ENCODE measurements at places on chromosomes 16 and 17.

- DNase-seq: no peak
- H3K4me3 ChIP-seq: no peak overlapping the region
- H3K27me3 ChIP-seq: no peaks in the 10 kb centered on the region
- H3K4me1 ChIP-seq: peaks cover 48% of the 10 kb centered on the region
- no peak overlapping the region for H3K27ac ChIP-seq
Measured at GRCh38 chr17:80795754-80796153, 195.9 kb upstream of the CHMP6 start.

- peaks cover 20% of the 10 kb centered on the region for H3K36me3 ChIP-seq
- H3K27me3 ChIP-seq: no peaks in the 10 kb centered on the region
- peaks cover 60% of the 10 kb centered on the region for H3K4me1 ChIP-seq
- H3K27ac ChIP-seq: peak overlapping the region; percentile 89
- peak; percentile 33 for DNase-seq
- H3K4me3 ChIP-seq: peak overlapping the region; percentile 92
Measured at GRCh38 chr17:47942096-47942510, 732 bp downstream of the PNPO start.

GRCh38 chr17:63993368-63993985 lies 4.7 kb upstream of the PRR29 start:
- peak; percentile 38 for DNase-seq
- no peak overlapping the region for H3K4me3 ChIP-seq
- H3K4me1 ChIP-seq: peaks cover 72% of the 10 kb centered on the region
- peaks cover 74% of the 10 kb centered on the region for H3K27me3 ChIP-seq
- no peaks in the 10 kb centered on the region for H3K36me3 ChIP-seq

- peaks cover 15% of the 10 kb centered on the region for H3K36me3 ChIP-seq
- H3K4me3 ChIP-seq: no peak overlapping the region
- no peaks in the 10 kb centered on the region for H3K27me3 ChIP-seq
- peaks cover 25% of the 10 kb centered on the region for H3K4me1 ChIP-seq
Measured at GRCh38 chr16:2159175-2159838, 3.7 kb downstream of the TRAF7 start.

GRCh38 chr16:68843482-68844210 lies at the start of gene TANGO6:
TSS of gene TANGO6 (plus strand) at chr16:68843531. CDS start at chr16:68843618, 87 bp downstream.
- peak within 1 kb of the TSS; percentile 97 for H3K4me3 ChIP-seq
- peaks cover 38% of the 10 kb centered on the region for H3K4me1 ChIP-seq
- peak within 1 kb of the TSS; percentile 89 for H3K27ac ChIP-seq
- DNase-seq: peak; percentile 93
- no peaks in the 10 kb centered on the region for H3K27me3 ChIP-seq
- H3K36me3 ChIP-seq: peaks cover 5% of the 10 kb centered on the region

- H3K27me3 ChIP-seq: no peaks in the 10 kb centered on the region
- DNase-seq: no peak
- H3K27ac ChIP-seq: no peak overlapping the region
- H3K4me3 ChIP-seq: no peak overlapping the region
- no peaks in the 10 kb centered on the region for H3K4me1 ChIP-seq
Measured at GRCh38 chr17:33526717-33527116, 233.6 kb upstream of the ASIC2 start.

DNA sequence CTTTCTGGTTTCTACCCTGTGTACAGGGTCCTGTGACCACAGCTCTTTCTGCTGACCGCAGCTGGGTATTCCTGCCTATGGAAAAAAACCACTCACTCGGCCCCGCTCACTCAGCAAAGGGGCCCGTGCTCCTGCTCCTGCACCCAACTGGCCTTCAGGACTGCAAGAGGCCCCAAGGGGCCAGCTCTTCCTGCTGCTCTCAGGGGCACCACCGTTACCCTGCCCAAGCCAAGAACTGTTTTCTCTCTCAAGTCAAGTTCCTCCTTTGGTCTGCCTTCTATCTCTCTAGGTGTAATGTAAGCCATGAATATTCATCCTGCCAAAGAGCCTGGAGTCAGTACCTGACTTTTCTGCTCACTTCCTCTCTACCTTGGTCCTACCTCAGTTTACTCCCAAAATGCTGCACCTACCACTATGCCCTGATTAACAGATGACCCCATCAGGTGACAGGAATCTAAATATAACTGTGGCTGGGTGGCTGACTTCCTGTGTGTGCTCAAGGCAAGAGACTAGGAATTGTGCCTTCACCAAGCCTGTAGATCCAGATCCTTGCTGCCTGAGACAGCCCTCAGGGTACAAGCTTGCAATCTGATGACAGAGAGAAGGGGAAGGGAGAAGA lies 20.4 kb upstream of the SCIMP start:
- peaks cover 18% of the 10 kb centered on the region for H3K4me1 ChIP-seq
- peak overlapping the region; percentile 38 for H3K27ac ChIP-seq
- no peak overlapping the region for H3K4me3 ChIP-seq
- no peaks in the 10 kb centered on the region for H3K27me3 ChIP-seq
- peak; percentile 28 for DNase-seq

GRCh38 chr16:24070851-24071250 lies 185.3 kb upstream of the CACNG3 start:
- H3K36me3 ChIP-seq: no peaks in the 10 kb centered on the region
- no peaks in the 10 kb centered on the region for H3K27me3 ChIP-seq
- peak; percentile 32 for DNase-seq
- H3K27ac ChIP-seq: no peak overlapping the region
- H3K4me1 ChIP-seq: peaks cover 13% of the 10 kb centered on the region

- H3K36me3 ChIP-seq: no peaks in the 10 kb centered on the region
- no peak overlapping the region for H3K27ac ChIP-seq
- H3K27me3 ChIP-seq: peaks cover 18% of the 10 kb centered on the region
- no peak for DNase-seq
- no peaks in the 10 kb centered on the region for H3K4me1 ChIP-seq
Measured at GRCh38 chr16:57703416-57704010, 8.9 kb downstream of the DRC7 start.

DNA sequence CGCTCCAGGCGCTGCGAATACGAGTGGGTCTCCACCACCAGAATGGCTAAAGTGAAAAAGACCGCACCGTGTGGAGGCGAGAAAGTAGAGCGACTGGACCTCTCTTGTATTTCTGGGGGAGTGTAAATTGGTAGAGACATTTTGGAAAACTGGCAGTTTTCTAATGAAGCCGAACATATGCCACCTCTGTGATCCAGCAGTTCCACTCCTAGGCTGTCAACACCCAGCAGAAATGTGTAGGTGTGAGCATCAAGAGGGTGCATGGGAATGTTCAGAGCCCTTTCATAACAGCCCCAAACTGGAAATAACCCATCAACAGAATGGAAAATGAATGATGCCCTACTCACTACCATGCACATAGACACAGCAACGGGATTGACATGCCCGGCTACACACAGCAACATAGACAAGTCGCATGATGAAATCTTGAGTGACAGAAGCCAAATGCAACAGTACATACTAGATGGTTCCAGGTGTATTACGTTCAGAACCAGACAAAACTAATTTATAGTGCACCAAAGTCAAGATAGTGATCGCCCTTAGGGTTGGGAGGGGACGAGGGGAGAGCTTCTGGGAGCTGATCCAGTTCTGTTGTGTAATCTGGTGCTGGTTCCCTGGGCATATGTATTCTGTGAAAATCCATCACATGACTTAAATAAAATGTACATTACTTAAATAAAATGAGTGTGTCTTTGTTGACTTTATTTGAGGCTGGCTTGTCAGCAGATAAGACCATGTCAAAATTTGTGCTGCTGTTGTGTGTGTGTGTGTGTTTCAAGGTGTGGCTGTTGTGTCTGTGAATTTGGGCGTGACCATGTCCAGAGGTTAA lies 877 bp upstream of the BCL7C start:
- no peak for DNase-seq
- H3K27me3 ChIP-seq: no peaks in the 10 kb centered on the region
- peaks cover 54% of the 10 kb centered on the region for H3K4me1 ChIP-seq
- H3K27ac ChIP-seq: peak overlapping the region; percentile 87
- H3K4me3 ChIP-seq: peak overlapping the region; percentile 75

GRCh38 chr16:22763437-22764080 lies 50.4 kb upstream of the HS3ST2 start:
- H3K4me1 ChIP-seq: no peaks in the 10 kb centered on the region
- no peak overlapping the region for H3K4me3 ChIP-seq
- no peaks in the 10 kb centered on the region for H3K27me3 ChIP-seq
- DNase-seq: no peak

DNA sequence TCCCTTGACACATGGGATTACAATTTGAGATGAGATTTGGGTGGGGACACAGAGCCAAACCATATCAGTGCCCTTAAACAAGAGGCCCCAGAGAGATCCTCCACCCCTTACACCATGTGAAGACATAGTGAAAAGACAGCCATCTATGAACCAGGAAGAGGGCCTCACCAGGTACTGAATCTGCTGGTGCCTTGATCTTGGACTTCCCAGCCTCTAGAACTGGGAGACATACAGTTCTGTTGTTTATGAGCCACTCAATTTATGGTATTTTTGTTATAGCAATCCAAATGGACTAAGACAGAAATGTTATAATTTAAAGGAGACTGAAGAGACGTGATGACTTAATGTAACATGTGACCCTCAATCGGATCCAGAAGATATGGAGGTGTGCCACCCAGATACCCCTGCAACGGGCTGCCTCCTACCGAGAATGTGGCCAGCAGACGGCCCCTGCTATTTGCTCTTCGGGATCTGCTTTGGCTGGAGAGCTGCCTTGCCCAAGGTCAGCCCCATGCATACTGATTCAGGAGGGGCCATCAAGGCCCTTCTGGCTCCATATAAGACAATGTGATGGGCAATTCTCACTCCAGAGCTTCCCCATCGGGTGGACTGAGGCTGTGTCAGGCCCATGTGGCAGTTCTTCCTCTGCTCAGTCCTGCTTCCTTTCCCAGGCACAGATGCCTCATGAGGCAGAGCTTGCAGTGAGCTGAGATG lies 80.6 kb downstream of the NETO2 start:
- no peak overlapping the region for H3K27ac ChIP-seq
- no peaks in the 10 kb centered on the region for H3K36me3 ChIP-seq
- DNase-seq: no peak
- peaks cover under 1% of the 10 kb centered on the region for H3K4me1 ChIP-seq
- no peak overlapping the region for H3K4me3 ChIP-seq
- no peaks in the 10 kb centered on the region for H3K27me3 ChIP-seq

DNA sequence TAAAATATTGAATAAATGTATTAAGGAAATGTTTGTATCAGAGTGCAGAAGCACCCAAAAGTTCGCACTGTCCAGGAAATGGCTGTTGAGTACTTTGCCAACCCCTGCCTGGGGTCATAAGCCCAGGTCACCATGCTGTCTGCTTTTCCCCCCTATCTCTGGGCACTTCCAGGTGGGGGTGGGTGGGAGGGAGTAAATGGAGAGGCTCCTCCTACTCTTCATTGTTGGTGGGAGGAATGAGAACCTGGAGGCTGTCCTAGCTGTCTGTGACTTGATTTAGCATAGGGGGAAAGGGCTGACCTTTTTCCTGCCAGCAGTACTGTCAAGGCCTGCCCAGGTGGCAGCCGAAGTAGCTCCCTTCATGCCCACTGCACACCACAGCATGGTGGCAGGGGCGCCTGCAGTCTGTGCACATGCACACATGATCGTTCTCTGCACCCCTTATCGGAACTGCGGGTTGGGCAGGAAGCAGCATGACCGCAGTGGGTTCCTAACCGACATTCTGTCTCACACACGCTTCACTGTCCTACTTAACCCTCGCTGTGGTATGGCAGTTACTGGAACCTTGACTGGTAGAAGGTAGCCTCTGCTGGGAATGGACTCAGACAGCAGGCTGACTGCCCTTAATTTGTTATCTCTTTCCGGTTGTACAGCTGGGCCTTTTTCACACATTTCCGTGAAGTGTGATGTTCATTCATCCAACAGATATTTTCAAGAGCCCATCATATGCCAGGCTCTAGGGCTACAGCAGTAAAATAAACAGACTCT lies 41.5 kb downstream of the LDHD start:
- peaks cover 7% of the 10 kb centered on the region for H3K36me3 ChIP-seq
- peak overlapping the region; percentile 89 for H3K27ac ChIP-seq
- peaks cover 63% of the 10 kb centered on the region for H3K4me1 ChIP-seq
- DNase-seq: peak; percentile 88
- peak overlapping the region; percentile 39 for H3K4me3 ChIP-seq
- H3K27me3 ChIP-seq: no peaks in the 10 kb centered on the region

- no peak for DNase-seq
- no peak overlapping the region for H3K27ac ChIP-seq
Measured at GRCh38 chr16:90018297-90018651, 982 bp downstream of the DBNDD1 start.

GRCh38 chr16:1053121-1053521 lies 19.4 kb upstream of the SSTR5 start:
- no peaks in the 10 kb centered on the region for H3K4me1 ChIP-seq
- peaks cover 5% of the 10 kb centered on the region for H3K27me3 ChIP-seq
- H3K4me3 ChIP-seq: no peak overlapping the region
- H3K27ac ChIP-seq: no peak overlapping the region

GRCh38 chr16:67986949-67987348 lies 6.7 kb upstream of the DPEP3 start:
- H3K27ac ChIP-seq: no peak overlapping the region
- DNase-seq: no peak
- H3K4me3 ChIP-seq: no peak overlapping the region
- H3K27me3 ChIP-seq: no peaks in the 10 kb centered on the region
- no peaks in the 10 kb centered on the region for H3K36me3 ChIP-seq
- H3K4me1 ChIP-seq: peaks cover 27% of the 10 kb centered on the region

GRCh38 chr16:2458887-2459646 lies 842 bp upstream of the TEDC2 start:
- H3K27ac ChIP-seq: peak overlapping the region; percentile 88
- peaks cover 28% of the 10 kb centered on the region for H3K36me3 ChIP-seq
- DNase-seq: no peak
- H3K4me1 ChIP-seq: peaks cover 18% of the 10 kb centered on the region

- no peaks in the 10 kb centered on the region for H3K4me1 ChIP-seq
- H3K4me3 ChIP-seq: no peak overlapping the region
- DNase-seq: no peak
Measured at GRCh38 chr17:46733837-46734475, 84.5 kb downstream of the WNT3 start.

DNA sequence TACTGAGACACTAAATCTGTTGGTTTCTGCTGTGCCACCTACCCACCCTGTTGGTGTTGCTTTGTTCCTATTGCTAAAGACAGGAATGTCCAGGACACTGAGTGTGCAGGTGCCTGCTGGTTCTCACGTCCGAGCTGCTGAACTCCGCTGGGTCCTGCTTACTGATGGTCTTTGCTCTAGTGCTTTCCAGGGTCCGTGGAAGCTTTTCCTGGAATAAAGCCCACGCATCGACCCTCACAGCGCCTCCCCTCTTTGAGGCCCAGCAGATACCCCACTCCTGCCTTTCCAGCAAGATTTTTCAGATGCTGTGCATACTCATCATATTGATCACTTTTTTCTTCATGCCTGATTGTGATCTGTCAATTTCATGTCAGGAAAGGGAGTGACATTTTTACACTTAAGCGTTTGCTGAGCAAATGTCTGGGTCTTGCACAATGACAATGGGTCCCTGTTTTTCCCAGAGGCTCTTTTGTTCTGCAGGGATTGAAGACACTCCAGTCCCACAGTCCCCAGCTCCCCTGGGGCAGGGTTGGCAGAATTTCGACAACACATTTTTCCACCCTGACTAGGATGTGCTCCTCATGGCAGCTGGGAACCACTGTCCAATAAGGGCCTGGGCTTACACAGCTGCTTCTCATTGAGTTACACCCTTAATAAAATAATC lies 14.6 kb downstream of the STH start:
- no peak for DNase-seq
- no peak overlapping the region for H3K27ac ChIP-seq
- no peaks in the 10 kb centered on the region for H3K4me1 ChIP-seq
- H3K36me3 ChIP-seq: no peaks in the 10 kb centered on the region

- peaks cover 61% of the 10 kb centered on the region for H3K27me3 ChIP-seq
- peak; percentile 34 for DNase-seq
- no peak overlapping the region for H3K27ac ChIP-seq
- H3K4me3 ChIP-seq: no peak overlapping the region
- peaks cover 10% of the 10 kb centered on the region for H3K36me3 ChIP-seq
Measured at GRCh38 chr17:39665642-39666224, 584 bp downstream of the TCAP start.

GRCh38 chr17:51580869-51581268 lies 320.5 kb downstream of the UTP18 start:
- H3K4me1 ChIP-seq: no peaks in the 10 kb centered on the region
- no peak overlapping the region for H3K27ac ChIP-seq
- H3K4me3 ChIP-seq: no peak overlapping the region
- no peak for DNase-seq
